Endothelial cell of umbilical vein (primary cell): ENCODE measurements at places on chromosomes 11 and 22.

DNA sequence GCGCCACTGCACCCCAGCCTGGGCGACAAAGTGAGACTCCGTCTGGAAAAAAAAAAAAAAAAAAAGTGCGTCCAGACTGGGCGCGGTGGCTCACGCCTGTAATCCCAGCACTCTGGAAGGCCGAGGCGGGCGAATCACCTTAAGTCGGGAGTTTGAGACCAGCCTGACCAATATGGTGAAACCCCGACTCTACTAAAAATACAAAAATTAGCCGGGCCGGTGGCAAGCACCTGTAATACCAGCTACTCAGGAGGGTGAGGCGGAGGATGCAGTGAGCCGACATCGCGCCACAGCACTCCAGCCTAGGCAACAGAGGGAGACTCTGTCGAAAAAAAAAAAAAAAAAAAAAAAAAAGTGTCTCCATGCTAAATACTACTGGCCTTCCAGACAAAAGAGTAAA, 1.3 kb downstream of the USP28 start:
- DNase-seq = no peak

GRCh38 chr22:29225422-29226090, 19.9 kb downstream of the EMID1 start:
- peak; percentile 49 for DNase-seq

DNA sequence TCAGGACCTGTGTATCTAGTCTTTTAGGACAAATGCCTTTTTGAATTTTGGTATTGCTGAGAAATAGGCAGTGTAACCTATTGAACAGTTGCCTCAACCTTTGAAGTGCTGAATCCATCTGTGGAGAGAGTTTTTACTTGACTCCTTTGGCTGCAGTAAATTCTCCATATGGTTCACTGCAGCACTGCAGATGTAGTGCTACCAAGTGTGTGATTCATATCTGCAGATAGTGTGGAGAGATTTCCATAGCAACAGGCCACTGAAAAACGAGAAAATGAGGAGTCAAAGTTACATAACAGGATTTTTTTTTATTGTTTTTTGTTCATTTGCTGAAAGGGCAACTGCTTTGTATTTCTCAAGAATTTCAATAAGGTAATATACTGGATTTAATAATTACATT, 356.1 kb downstream of the RAB38 start:
- no peak for DNase-seq

DNA sequence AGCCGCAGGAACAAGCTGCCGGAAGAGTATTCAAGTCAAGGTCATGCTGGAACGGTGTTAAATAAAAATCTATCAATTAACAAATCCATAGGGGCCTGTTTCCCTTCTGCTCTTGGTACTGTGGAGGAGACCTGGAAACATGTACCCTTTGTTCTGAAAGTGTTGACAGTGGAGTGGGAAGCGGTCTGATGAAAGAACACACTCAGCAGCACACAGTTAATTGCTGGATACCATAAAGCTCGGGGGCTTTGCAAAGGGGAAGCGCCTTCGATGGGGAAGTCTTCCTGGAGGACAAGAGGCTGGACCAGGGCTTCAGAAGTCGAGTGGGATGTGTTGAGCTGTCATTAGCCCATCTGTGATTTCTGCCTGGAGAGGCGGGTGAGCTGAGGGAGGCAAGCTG, 112.5 kb upstream of the CLPB start:
- DNase-seq = no peak

DNA sequence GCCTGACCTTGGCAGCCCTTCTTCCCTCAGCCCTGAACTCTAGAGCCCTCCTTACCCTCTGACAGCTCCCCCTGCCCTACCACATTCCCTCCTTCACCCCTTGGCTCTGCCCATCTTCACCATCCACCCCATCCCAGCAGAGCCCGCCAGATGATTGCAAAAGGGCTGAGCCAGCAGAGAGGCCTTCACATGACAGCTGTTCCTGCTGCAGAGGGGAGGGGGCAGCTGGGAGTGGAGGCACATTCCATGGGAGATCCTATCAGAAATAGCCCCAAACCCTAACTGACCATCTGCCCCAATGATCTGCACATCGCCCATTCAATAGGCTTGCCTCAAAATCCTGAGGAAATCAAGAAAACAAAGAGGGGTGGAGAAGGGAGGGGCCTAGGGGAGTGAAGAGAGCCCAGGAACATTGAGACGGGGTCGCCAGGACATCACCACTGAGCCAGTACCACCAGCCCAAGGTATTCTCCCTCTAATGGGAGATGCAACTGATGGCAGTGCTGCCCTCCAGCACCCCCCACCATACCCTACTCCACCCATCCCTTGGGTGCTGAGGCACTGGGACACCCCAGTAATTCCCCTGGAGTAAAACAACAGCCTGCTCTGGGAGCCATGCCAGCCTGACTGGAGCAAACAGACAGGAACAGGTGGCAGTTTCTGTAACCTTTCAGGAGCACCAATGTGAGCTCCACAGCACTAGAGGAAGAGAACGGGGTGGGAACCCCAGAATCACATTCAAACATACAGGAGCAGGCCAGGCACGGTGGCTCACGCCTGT, 8.0 kb upstream of the AHNAK start:
- DNase-seq = no peak

- no peak for DNase-seq
Observed at GRCh38 chr11:74577624-74578396, 14.6 kb upstream of the POLD3 start.
